ENCODE measurements at places on chromosomes 11 and 22.

DNA sequence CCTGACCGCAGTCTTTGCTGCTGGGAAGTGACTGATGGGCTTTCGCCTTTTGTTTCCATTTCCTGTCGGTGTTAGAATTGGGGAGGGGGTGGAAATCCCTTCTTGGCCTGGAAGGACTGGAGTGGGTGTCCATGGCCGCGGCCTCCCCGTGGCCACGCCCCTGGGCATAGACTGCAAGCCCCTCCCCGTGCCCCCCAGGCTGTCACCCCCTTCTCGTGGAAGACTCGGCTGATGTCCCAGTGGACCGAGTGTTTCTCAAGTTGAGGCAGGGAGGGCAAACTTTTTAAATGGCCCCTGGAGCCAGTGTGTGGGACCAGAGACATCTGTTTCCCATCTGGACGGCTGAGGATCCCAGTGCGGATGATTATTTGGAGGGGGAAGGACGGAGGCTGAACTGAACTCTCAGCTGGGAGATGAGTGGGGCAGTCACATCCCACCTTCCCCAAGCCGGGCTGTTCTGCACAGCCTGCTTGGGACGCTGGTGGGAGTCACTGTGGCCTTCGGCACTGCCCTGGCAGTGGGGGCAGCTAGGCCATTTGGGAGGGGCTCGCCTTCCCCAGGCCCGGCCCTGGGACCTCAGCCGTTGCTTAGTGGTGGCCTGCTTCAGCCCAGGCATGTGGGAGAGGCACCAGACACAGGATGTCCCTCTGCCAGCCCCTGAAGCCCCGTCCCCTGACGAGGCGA lies 1.6 kb downstream of the CD81 start:
- peak; percentile 30 for DNase-seq

GRCh38 chr11:48172818-48173609 lies 43.6 kb upstream of the OR4B1 start:
- DNase-seq: no peak

DNA sequence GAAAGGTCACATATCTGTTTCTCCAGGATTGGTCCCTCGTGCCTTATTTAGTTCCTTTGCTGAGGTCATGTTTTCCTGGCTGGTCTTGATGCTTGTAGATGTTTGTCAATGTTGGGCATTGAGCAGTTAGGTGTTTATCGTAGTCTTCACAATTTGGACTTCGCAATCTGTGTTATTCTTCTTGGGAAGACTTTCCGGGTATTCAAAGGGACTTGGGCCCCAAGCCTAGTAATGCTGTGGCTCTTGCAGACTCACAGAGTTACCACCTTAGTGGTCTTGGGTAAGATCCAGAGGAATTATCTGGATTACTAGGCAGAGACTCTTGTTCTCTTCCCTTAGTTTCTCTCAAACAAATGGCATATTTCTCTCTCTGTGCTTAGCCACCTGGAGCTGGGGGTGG lies 223.5 kb downstream of the GRIK4 start:
- no peak for DNase-seq

DNA sequence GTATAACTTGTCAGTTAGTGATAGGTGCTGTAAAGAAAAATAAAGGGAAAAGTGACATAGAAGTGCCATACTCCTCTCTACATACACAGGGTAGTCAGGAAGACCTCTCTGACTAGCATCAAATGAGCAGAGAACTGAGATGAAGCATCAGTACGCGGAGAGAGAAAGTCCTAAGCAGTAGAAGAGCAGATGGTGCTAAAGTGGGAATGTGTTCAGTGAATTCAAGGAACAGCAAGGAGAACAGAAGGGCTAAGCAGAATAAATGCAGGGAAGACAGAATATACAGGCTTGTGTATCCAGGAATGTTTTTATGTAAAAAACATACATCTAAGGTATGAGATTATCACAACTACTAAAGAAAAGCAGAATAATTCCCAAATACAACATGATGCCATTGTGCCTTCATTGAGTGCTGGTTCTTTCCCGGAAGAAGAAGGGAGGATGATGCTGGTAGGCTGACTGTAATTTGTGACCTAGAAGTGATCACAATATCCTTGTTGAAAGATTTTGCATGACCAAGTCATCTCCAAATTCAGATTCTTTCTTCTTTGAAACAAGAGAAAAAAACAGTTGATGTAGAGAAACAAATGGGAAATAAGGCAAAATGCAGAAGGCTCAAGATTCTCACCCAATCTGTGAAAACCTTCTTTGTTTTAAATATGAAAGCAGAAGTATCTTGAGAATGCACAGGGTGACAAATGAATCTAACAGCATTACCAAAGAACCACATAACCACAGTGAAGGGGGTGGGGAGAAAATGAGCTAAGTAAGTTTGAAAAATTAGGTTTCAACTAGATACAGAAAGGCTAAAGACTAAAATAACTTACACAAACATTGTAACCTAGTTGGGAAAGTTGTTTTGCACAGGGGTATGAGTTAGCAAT lies 20.5 kb downstream of the MRE11 start:
- DNase-seq: no peak

DNA sequence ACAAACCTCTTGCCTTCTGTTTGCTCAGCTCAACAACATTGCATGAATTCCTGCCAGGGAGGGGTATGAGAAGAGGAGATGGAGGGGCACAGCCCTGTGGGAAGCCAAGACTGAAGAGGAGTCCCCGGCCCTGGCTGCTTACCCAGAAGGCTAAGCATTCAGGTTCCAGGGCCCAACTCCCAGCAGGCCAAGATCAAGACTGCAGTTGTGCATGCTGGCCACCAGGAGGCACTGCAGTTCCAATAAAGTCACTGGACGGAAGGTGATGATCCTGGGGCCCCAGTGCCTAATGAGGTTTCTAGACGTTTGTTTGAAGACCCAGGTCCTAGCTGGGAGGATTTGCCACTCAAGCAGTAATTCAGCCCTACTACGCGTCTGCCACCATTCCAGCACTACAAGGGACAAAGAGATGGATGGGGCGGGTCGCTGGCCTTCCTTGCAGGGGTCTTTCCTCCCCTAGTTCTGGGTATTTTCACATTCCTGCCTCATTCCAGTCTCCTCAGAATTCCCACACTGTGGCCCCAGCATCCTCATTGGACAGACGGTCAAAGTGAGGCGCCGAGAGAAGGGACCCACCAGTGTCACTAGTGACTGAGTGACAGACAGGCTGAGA lies 23.6 kb downstream of the ALX4 start:
- DNase-seq: no peak

DNA sequence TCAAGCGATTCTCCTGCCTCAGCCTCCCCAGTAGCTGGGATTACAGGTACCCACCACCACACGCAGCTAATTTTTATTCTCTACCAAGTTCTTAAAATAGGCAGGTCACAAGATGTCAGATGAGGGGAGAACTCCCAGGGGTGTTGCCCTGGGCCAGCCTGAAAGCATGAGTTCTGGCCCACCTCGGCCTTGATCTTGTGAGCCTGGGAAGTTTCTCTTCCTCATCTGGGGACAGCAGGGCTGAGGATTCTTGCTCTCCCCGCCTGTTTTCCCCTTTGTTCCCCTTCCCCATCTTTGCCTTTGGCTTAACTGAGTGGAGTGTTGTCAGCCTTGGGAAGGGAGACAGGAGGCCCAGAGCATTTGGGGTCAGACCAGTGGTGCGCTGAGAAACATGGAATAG lies 3.5 kb downstream of the PDXP start:
- no peak for DNase-seq
